ENCODE measurements at places on chromosomes 13 and 19.

DNA sequence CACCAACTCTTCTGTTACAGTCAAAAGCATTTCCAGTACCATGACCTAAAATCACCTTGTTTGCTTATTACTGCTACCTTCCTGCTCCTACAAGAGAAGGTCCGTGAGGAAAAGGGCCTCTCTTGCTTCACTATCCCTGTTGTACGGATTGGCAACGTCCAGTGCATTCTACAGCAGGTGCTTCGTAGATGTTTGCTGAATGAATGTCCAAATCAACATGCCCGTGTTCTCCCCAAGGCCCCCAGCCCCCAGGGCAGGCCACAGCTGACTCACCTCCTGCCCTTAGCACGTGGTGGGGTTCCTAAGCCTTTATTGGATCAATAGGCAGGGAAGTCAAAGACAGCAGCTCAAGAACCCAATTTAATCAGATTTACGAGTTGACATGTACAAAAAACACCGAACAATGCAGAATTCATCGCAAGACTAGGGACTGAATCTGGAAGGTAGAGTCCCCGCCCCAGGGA, 5.5 kb upstream of the NAPA start:
- no peak for DNase-seq

DNA sequence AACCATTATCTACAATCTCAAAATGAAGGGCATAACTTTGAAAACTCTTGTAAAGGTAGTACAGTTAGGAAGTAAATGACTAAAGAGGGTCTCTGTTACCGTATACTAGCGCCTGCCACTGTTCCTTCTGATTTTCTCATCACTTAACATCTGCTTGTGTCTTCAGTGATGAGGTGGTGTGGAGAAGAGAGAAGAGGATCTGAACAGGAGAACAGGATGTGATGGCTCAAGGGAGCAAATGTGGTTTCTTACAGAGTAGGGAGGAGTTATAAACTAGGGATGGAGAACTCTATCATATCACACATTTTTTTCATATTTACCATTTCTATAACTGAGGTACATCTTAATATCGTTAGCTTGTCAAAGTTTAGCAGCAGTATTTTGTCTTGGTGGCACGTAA, 1.1 kb downstream of the KCTD4 start:
- DNase-seq = no peak

GRCh38 chr13:30333616-30334015, 26.3 kb upstream of the KATNAL1 start:
- DNase-seq = no peak

GRCh38 chr13:51782026-51782710, 21.8 kb downstream of the DHRS12 start:
- DNase-seq = no peak

GRCh38 chr13:27634231-27634630, 12.5 kb downstream of the POLR1D start:
- DNase-seq = no peak

- DNase-seq = no peak
These were observed 215.5 kb downstream of the POSTN start for GRCh38 chr13:37383046-37383445.

- DNase-seq = no peak
These were observed 101.5 kb downstream of the CCNA1 start for GRCh38 chr13:36533806-36534205.

DNA sequence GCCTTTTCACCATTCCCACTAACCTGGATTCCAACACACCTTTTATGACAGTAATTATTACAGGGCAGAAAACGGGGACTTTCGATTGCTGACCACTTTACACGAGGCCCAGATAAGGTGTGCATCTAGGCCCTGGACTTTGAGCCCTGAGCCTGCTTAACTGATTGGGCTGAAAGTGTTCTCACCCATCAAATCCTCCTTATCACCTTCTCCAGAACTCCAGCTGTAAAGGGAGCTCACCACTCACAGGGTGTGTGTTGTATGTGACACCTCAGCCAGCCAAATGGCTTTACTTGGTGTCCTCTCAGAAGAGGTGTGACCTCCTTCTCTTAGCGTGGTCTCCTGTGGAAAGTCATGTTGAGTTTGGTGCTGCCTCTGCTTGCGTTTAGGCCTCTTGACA, 36.5 kb downstream of the SIPA1L3 start:
- DNase-seq = no peak

All from CD4-positive, alpha-beta T cell treated with Interleukin-4 for 4 hours (primary cell).